ENCODE measurements at places on chromosomes 2 and 18. TPM values are rescaled to one million over a fixed set of nuclear protein-coding genes. Genes with fewer than 3 reads are reported as not detected.

DNA sequence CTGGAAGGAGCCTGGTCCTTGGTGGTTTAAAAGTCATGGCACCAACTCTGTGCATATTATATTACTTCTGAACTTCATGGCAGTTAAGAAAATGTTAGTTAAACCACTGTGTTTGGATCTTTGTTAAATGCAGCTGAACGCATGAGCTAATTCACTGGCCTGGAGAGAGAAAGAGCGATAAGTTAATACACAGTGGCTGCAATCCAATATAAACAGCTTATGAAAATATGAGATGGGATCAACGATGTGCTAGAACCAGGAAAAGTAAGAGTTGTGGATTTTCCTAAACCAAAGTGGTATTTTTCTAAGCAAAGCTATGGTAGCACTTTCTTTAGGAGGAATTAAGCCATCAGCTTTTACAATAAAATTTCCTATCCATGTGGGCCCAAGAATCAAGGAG is 326.7 kb downstream of the MTX2 start:
- H3K36me3 ChIP-seq = no peaks in the 10 kb centered on the region
- no peak for DNase-seq
- no peak overlapping the region for H3K27ac ChIP-seq
- H3K27me3 ChIP-seq = no peaks in the 10 kb centered on the region

DNA sequence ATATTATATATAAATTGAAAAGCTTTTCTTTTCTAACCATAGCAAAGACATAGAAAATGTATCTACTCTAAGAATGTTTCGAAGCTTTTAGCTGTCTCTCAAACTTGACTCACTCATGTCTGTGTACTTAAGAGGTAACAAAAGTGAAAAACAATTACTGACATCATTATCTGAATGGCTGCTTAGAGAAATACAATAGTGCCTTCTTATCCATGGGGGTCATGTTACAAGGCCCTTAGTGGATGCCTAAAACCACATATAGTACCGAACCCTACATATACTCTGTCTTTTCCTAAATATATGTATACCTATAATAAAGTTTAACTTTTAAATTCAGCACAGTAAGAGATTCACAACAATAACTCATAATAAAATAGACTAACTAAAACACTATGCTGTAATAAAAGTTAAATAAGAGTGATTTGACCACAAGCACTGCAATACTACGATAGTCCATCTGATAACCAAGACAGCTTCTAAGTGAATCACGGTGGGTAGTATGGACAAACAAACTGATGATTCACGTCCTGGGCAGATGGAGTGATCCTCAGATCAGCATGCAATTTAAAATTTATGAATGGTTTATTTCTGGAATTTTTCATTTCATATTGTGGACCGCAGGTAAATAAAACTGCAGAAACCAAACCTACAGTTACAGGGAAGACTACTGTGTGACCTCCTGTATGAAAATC is 246.2 kb downstream of the XIRP2 start:
- H3K36me3 ChIP-seq = no peaks in the 10 kb centered on the region
- no peaks in the 10 kb centered on the region for H3K4me1 ChIP-seq
- H3K27ac ChIP-seq = no peak overlapping the region

Gene MC2R
- not detected for total RNA-seq

- H3K4me3 ChIP-seq = no peak overlapping the region
- H3K27ac ChIP-seq = no peak overlapping the region
- H3K4me1 ChIP-seq = no peaks in the 10 kb centered on the region
- no peaks in the 10 kb centered on the region for H3K36me3 ChIP-seq
These were observed 138.8 kb upstream of the COPS8 start for GRCh38 chr2:236946871-236947270.

Gene HRH4
- total RNA-seq = 0.60 TPM

- H3K4me3 ChIP-seq = no peak overlapping the region
- H3K36me3 ChIP-seq = no peaks in the 10 kb centered on the region
- peaks cover 34% of the 10 kb centered on the region for H3K4me1 ChIP-seq
- no peaks in the 10 kb centered on the region for H3K27me3 ChIP-seq
- DNase-seq = no peak
These were observed 137.3 kb upstream of the GLI2 start for GRCh38 chr2:120598416-120598815.
